T-helper 1 cell (primary cell): ENCODE measurements at places on chromosomes 2 and 18.

GRCh38 chr2:146370826-146371225 is 1474.0 kb upstream of the ACVR2A start:
- DNase-seq = no peak

- DNase-seq = no peak
Measured at GRCh38 chr2:161358838-161359237, 50.6 kb downstream of the PSMD14 start.

DNA sequence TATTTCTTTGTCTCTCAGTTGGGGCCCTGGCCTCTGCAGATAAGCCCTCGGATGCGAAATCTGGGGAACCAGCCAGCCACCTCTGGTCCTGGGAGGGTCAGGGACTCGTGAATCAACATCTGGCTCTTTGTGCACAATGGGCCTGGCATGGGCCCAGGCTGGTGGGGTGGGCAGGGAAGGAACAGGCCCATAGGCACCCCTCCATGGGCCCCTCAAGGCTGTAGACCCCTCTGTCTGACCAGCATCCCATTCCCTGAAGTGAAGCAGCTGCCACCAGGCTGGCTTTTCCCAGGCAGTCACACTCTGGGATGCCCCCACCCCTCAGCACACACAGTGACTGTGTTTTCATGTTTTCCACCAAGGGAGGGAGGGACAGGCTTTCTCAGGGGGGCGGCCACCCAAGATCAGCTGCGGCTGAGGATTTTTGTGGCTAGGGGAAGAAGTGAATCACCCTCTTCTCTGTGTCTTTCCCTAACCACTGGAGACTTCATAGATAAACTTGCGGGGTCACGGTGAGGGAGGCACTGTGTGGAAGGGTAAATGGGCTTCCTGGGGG is 166.0 kb downstream of the AGAP1 start:
- DNase-seq = no peak

DNA sequence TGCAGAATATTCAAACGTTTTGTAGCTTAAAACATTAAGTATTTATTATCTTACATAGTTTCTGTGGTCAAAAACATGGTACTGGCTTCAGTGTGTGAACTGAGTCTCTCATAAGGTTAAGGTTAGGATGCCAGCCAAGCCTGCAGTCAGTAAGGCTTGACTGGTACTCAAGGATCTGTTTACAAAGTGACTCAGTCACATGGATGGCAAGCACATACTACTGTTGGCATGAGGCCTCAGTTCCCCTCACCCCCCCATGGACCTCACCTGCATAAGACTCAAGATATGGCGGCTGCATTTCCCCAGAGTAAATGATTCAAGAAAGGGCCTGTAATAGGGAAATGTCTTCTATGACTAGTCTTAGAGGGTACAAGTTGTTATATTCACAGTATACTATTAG is 1167.5 kb downstream of the DPP10 start:
- DNase-seq = no peak

- no peak for DNase-seq
Measured at GRCh38 chr2:72496479-72496878, 329.4 kb downstream of the EXOC6B start.

DNA sequence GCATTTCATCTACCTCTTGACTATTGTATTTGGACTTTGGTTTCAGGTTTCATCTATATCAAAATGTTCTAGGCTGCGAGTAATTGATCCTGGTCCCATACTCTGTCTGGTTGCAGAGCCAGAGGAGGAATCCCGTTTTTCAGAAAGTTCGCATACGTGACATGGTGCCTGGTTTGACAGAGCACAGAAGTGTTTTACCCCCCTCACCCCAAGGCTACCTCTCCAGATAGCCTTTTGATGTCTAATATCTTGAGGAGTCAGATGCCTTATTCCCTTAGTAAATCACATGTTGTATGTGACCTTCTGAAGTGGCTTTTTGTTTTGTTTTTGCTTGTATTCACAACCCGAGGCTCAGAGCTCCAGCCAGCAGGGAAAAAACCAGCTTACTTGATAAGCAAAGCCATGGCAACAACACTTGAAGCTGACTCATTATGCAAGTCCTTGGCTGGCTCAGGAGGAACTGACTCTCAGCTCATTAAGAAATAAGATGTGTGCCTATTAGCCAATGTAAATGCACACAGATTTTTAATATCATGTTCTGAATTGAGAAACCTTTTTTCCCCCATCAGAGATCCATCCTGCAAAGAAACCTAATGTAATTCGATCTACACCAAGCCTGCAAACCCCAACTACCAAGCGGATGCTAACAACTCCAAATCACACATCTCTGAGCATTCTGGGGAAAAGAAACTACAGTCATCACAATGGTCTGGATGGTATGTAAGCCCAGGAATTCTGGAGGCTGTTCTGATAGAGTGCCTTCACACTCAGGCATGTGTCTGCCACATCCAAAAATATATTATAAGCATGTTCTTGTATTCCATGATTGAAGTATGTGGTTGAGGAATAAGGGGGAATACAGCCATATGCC is 41.4 kb downstream of the OXER1 start:
- DNase-seq = no peak

DNA sequence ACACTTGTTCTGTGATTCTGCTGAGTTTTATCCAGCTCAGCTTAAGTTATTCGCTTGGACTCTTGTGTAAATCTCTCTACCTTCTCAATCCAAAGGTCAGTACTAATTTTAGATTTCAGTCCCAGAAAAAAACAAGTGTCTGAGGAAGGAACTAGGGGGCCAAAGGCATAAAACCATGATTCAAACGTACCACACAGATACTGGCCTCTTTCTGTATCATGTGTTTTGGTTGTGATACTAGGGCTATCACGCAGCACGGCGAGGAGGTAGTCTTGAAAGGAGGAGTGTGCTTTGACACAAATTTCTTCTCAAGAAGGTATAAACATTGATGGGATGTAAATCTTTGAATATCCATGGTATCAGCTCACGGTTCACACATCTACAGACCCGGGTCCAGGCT is 8.3 kb downstream of the SERPINE2 start:
- no peak for DNase-seq

- no peak for DNase-seq
Measured at GRCh38 chr2:9800639-9800974, 42.7 kb upstream of the TAF1B start.

- no peak for DNase-seq
Measured at GRCh38 chr18:13576598-13576997, 149.8 kb downstream of the FAM210A start.

DNA sequence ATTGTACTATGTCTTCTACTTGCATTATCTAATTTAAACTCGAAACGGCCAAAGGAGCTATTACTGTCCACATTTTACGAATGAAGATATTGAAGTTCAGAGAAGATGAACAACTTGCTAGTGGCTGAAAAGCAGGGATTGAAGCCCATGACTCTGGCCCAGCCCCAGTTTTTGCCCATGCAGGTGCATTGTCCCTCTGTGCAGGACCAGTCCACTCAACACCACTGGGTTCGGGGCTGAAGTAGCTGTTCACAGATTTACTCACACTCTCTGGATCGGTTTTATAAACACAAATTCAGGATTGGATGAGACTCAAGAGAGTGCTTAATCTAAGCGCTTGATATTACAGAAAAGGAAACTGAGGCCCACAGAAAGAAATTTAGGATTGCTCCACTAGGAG is 1.4 kb upstream of the IHH start:
- no peak for DNase-seq

GRCh38 chr2:134240061-134240460 is 13.8 kb upstream of the MGAT5 start:
- no peak for DNase-seq

GRCh38 chr2:42796427-42797248 is 4.3 kb upstream of the HAAO start:
- no peak for DNase-seq
